ENCODE measurements at places on chromosomes 1 and 21. TPM values are rescaled to one million over a fixed set of nuclear protein-coding genes. Genes with fewer than 3 reads are reported as not detected.

The A3GALT2 gene
- not detected for polyA plus RNA-seq

DNA sequence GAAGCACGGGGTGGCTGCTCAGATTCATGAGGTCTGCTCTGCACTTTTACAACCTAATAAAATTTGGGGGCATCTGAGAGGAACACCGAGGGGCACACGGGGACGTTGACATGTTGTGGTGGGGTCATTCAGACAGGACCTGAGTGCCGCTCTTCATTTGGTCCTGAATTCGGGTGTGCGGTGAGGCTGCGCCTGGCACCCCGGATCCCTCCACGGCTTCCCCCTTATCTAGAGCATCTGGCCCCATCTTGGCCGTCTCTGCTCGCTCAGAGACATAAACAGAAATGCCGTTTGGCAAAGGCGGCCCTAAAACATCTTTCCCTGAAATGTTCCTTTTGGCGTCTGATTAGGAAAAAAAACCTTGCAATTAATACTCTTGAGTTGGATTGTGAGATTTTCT is 157.2 kb downstream of the PRDM16 start:
- DNase-seq, result no peak

DNA sequence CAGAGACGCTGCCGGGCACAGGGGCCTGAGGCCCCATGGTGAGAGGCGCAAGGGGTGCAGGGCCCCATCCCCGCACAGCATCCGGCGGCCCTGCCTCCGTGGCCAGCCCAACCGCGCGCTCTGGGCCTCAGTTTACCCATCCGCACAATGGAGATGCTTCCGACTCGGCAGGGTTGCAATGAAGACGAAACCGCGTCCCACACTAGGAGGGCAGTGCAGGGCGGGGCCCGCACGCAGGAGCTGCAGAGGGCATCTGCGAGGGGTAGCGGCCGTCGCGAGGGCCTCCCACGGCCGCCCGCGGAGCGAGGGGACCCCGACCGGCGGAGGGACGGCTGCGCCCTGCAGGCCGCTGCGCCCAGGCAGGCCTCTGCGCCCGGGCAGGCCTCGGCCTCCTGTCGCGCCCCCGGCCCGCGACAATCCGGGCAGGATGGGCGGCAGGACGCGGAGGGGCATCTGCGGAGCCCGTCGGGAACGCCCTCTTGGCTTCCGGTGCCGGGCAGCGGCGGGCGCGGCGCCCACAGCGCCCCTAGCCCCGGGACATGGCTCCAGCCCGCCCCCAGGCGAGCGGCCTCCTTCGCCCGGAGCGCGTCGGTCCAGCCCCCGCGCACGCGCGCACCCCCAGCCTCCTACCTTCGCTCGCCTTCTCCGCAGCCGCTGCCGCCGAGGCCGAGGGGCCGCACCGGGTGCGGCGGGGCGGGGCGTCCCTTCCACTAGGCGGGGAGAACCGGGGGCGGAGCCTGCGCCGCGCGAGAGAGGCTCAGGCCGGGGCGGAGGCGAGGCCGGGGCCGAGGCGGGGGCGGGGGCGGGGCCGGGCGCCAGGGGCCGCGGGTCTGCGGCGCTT is 15.3 kb downstream of the RNU1-1 start:
- peak; percentile 77 for DNase-seq

DNA sequence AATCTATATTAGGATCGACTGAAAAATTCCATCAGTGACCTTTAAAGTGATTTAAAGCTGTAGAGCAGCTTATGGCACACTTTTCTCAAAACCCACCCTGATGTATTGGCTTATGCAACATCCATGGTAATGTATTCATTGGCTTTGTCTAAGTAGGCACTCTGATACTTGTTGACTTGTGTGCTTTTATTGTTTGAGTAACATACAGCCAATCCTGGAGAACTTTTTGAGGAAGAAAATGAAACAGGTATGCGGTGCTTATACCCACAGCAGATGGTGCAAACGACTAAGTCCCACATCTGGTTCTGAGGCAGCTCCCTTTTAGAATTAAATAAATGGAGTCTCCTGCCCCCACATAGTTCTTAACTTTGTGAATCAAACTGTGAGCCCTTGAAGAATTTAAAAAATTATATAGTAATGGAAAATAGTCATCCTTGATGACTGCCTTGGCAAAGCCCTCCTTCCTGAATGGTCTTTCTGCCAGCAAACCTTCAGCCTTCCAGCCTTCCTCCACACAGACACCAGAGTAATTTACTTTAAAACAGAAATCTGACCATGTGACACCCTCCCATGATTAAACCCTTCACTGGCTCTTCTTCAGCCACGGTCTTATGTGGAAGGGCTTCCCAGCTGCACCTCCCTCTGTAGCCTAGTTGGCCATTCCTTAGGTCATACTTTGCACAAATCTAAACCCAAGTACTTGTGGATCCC is 116.0 kb downstream of the BCAR3 start:
- no peak for DNase-seq

DNA sequence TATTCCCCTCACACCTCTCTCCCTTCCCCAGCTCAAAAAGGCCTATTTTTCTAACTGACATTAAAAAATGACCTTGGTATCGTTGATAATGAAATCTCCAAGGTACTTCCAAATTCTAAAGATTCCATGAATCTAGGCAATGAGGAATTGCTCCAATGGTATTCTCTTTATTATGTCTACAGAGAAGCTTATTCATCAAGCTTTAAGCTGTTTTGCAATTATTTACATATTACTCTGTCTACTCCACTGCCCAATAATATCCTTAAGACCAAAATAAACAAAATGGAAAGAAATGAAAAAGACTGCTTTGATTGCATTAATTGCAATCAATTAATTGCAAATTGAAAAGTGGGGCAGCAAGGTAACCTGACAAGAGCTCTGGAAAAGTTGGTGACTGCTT is 7.9 kb downstream of the PLPP3 start:
- no peak for DNase-seq

The ENAH gene
- polyA plus RNA-seq, result not detected

The MRAP gene
- polyA plus RNA-seq, result not detected

DNA sequence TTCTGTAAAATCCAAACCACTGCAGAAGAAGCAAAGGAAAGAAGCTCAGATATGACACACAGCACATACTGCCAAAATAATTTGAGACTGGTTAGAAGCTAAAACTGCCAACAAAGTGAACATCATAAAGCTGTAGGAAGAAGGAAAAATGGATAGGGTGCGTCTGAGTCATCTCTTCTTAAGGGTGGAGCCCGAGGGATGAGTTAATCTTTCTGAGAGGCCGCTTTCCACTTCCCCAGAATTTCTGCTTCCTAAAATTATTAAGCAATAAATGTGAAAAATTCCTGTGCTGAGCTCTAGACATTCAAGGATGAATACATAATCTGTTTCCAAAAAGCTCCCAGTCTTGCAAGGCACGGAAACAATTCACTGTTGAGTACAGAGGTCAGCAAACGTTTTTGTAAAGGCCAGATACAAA is 20.1 kb downstream of the PPT1 start:
- no peak for DNase-seq

DNA sequence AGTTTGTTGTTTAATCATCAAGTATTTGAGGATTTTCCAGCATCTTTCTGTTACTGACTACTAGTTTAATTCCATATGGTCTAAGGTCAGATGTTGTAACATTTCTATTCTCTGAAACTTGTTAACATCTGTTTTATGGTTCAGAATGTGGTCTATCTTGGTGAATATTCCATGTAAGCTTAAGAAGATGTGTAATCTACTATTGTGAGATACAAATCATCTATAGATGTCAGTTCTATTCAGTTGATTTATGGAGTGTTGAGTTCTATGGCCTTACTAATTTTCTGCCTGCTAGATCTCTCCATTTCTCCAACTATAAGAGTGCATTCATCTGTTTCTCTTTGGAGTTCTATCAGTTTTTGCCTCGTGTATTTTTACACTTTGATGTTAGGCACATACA is 31.5 kb downstream of the WARS2 start:
- DNase-seq, result no peak

DNA sequence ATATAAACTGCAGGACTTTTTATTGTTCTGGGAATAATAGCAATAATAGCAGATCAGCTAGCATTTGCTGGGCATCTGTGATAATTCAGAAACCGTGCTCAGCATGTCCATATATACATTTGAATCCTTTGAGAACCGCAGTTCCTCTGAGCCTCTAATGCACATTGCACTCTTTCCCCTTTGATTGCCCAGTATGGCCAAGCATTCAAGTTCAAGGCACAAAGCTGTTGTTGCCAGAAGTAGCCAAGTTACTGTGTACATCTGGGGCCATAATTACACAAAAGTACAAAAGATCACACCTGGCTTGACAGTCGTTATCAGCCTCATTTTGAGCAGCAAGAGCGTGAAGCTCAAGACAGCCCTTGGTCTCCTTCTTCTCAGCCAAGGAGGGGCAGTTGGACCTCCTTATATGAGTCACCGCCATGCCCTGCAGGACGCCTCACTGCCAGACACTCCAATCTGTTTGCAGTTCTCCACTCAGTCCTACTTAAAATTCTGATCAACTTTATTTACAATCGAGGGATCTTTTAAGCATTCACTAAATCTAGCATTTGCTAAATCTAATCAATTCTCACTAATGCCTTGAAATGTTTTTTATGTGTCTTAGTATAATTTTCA is 216.0 kb downstream of the SLC35F3 start:
- no peak for DNase-seq

DNA sequence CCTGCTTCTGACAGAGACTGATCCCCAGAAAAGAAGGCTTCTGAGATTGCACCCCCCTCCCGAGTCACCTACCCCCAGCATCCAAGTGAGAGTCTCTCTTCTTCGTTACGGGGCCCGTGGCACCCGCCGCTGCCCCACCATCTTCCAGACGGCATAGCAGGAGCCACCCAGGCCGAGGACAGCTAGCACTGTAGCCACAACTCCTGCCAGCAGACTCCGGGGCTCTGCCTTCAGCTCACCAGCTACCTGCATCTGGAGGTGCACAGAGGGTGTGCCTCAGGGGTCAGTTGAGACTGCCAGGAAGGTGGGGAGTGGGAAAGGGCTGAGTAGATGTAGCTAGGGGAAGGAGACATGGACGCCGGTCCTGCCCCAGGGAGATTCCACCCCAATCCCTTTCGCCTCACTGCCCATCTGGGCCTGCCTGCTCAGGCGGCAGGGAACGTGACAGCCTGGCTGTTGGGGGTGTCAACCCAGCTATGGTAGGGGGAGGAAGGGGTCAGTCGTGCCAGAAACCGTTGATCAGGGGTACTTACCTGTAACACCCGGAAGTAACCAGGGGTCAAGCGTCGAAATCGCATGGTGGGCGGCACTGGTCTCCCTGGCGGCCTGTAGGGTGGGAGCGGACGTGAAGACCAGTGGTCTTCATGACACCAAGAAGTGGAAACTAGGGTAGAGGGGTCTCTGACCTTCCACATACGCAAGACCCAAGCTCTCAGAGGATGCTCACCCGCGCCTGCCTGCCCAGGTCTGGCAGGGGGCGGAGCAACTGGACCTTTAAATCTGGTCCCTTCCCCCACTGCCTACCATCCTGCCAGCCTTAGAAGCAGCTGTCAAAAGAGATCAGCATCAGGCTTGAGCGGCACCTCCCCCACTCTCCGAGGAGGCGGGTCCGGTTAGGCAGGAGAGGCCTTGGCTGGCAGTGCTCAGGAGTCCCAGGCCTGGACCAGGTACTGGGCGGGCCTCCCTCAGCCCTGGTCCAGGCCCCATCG is at the start of gene ZNF593OS:
TSS of gene ZNF593OS (minus strand) at position 749 of the 989 bp plus-strand sequence. CDS start at position 578, 171 bp downstream.
- no peak for DNase-seq

DNA sequence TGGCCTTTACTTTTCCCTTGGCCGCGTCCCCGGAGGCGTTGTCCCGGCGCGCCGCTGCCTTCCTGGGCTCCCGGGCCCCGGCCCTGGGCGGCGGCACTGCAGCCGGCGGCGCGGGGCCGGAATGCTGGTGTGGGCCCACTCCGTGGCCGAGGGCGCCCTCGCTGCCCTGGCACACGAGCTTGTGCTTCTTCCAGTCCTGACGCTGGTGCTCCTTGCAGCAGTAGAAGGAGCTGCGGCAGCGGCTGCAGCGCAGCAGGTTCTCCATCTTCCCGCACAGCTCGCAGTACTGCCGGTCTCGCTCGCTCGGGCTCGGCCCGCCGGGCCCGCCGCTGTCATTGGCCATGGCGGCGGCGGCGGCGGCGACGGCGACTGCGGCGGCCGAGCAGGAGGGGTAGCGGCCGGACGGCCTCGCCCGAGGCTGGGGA is 529 bp downstream of the EGLN1 start:
- peak; percentile 49 for DNase-seq

The TMEM35B gene
- 145 TPM for polyA plus RNA-seq

DNA sequence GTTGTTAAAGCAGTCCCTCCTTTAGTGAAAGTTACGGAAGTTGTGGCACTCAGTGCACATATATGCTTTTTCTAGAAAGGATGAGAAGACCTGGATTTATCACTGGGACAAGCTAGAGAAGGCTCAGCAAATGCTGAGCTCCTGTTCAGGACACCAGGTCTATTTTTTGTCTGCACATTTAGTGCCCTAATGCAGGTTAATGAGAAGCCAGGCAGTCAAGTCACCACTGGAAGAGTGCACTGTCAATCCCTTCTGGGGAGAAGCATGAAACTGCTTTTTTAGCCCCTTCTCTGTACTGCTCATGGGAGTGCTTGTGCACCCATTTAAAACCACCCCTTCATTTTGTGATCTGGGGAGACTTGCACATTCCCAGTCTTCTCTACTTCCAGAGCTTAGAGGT is 624.1 kb upstream of the USP24 start:
- no peak for DNase-seq

DNA sequence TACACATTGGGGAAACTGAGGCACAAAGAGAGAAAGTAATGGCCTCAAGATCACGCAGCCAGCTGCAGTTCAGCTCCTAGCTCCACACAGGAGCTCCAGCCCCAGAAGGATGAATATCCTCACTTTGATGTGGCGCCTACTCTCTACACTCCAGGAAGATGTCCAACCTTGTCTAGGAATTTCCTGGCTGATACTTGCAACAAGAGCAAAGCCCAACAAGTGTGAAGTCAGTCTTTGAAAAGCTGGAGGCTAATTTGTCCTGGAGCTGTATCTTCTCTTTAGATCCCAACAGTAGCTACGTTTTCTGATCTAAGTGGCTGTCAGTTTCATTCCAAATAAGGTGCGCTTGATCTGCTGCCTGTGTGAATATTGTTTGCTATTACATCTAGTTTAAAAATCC is 344.9 kb downstream of the PTPRU start:
- DNase-seq, result no peak

The MAP10 gene
- 1.9 TPM for polyA plus RNA-seq
